ENCODE measurements at places on chromosomes 4 and X.

GRCh38 chrX:152869972-152870371, 27.9 kb upstream of the ZNF185 start:
- no peak for DNase-seq

DNA sequence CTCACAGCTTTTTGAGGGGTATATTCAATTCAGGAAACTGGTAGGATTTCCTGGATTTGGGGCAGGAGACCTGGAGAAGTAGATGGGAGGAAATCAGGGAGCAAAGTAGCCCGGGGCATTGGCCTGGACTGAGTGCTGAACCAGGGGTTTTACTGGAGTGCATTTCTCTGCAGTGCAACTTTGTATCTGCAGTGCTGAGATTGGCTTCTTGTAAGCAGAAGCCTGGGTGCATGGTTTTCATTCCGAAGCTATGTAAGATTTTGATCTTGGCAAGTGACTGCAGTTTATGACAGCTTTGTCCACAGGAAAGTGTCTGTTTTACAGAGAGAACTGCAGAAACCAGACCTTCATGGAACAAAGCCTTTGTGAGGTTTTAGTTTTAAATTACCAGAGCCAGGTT, 158.3 kb downstream of the SPCS3 start:
- no peak for DNase-seq

DNA sequence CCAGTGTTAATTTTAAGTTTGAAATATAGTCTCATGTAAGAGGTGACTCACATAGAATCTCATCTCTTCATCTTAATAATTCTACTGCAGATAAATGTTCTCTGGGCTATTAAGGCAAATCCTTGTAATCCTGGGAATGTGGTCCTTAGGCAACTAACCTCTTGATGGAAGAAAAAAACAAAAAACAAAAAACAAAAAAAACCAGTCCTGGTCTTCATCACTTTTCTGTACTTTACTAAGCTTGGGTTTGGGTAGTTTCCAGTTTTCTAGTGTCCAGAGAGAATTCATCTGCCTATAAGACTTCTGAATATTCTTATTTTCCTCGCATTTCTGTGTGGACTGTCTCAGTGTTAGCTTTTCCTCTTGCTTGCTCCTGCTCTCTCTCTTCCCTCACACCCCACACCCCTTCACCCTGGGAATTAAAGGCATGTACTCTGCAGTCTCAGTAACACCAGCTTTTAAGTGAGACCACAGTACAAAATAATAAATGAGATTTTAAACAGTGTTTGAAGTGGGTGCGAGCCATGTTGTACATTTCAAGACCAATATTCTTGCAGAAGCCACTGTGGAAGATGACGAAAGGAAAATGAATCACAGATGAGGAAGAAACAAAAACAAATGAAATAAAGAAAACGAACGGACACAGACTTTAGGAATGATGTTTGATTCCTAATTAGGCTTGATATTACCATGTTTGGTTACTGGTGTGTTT, 51.7 kb downstream of the HAND2 start:
- no peak for DNase-seq

- no peak for DNase-seq
Measured at GRCh38 chr4:32744211-32744610, 2024.0 kb downstream of the PCDH7 start.

- no peak for DNase-seq
Measured at GRCh38 chr4:119797238-119797894, 168.8 kb upstream of the PDE5A start.

- DNase-seq = no peak
Measured at GRCh38 chrX:153351981-153352380, 18.0 kb downstream of the ZNF275 start.
